HL-60 (cell line): ENCODE measurements at places on chromosomes 13 and 19.

DNA sequence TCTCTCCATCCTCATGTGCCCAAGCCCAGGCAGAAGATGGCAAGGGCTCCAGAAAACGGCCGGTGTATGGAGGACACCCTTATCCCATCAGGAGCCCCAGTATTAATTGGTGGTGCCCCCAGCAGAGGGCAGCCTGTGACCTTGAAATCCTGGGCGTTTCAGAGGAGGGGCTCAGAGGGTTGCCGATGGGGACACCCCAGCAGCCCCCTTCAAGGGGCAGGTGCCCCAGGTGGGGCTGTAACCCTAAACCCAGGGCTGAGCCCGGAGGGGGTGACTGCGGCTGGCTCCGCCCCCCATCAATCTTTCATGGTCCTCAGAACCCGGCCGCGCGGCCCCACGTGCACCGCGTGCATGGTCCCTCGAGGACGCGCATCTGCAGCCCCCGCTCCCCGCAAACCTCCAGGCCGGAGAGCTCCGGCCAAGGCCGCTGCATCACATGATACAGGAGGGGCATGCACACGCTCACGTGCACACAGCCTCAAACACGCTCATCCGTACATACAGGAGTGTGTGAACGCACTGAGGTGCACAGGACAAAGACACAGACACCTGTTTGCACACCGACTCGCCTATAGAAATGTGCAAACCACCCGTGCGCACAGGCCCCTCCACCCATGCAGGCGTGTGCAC, 949 bp downstream of the RAB3A start:
- DNase-seq, result peak; percentile 21

GRCh38 chr19:41297628-41298347, 12.2 kb upstream of the CCDC97 start:
- no peak for DNase-seq

DNA sequence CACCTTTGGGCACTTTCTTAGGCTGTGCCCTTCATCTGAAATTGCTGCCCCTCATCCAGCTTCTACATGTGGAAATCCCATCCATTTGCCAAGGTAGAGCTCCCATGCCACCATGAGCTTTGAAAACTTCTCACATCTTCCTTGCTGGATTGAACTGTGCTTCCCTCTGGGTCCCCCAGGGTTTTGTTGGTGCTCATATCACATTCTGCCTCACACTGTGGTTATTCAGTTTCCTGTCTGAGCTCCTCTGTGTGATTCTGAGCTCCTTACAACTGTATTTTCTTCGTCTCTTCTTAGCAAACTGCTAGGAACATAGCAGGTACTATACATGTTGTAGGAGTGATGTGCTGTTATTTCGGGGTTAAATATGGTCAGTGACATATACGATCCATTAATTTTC, 74.9 kb upstream of the KL start:
- DNase-seq, result no peak

- no peak for DNase-seq
Measured at GRCh38 chr13:95233026-95233635, 68.1 kb downstream of the ABCC4 start.

DNA sequence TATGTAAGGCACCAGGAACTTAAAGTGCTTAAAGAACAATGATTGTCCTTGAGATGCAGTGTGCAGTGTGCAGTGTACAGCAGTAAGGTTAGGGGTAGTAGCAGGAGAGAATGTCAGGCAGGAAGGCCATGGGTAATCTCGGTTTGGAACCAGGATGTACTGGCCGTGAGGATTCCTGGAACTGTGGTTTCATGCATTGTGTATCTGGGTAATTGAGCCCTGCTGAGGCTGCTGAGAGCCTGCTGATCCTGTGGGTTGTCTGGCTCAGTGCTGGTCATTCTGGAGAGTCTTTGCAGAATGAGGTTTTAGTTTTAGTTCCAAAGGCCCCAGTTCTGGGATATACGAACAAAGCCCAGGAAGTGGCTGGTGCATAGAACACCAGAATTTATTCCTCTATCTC, 71.0 kb downstream of the ZNF568 start:
- DNase-seq, result no peak

DNA sequence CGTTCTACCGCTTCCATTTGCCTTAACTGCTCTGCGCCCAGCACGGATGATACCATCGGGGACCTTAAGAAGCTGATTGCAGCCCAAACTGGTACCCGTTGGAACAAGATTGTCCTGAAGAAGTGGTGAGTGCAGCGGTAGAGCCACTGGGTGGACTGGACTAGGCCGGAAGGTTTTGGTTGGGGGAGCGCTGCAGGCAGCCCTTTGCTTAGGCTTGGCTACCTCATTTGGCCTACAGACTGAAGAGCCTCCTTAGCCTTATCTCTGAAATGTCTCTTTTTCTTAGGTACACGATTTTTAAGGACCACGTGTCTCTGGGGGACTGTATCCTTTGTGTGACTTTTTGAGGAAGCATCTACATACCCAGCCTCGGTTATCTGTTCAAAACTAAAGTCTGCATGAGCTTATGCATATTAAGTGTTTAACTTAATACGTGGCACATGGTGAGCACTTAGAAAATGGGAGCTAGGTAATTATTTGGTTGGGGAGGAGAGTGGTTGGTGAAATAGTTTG, 889 bp downstream of the UBL5 start:
- no peak for DNase-seq

GRCh38 chr13:63741029-63741813, 2325.6 kb upstream of the PCDH20 start:
- no peak for DNase-seq

- DNase-seq, result no peak
Measured at GRCh38 chr13:47241446-47241845, 344.6 kb upstream of the HTR2A start.

DNA sequence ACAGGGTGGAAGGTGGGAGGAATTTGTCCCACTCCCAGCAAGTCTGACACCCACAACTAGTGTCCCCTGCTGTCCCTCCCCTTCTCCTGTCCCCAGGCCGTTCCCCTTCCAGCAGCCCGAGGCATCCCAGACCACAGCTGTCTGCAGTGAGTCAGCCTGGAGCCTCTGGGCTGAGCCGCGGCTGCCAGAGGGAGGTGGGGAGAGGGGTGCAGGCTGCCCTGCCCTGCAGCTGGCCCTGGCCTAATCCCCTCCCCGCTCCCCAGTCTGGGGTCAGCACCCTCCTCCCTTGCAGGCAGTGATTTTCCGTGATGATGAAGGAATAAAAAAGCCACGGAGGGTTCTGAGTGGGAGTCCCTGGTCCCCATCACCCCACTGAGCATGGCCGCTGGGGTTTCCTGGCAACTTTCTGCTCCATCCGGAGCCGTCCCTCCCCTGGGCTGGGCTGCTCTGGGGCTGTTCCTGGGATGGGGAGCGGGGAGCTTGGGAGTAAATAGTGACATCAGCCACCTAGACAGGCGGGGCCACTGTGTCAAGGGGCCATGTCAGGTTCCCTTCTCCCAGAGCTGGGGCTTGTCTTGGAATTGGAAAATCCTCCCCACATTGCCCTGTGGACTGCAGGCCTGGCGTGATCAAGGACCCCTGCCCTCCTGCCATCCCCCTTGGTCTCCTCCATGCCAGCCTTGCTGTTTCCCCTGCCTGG, 16.8 kb downstream of the SPC24 start:
- no peak for DNase-seq

DNA sequence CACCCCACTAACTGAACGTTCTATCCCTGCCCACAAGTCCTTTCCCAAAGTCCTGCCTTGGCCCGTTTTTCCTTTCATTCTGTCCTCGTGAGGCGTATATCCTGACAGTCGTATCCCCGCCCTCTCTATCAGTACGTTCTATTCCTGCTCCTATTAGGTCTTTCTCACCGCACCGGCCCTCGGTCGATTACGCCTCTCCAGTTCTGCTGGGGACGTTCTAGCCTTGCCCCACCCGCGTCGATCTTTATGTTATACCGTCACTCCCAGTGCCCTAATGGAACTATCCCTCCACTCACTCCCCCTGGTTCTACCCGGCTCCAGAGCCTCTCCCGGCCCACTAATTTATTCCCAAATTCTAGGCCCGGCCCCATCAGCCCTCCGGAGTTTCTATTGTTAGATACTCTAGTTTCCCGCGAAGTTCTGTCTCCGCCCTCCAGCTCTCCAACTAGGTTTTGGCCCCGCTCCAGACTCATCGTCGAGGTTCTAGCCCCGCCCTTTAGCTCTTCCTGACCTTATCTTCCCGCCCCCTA, 2.0 kb downstream of the PLAUR start:
- DNase-seq, result no peak

DNA sequence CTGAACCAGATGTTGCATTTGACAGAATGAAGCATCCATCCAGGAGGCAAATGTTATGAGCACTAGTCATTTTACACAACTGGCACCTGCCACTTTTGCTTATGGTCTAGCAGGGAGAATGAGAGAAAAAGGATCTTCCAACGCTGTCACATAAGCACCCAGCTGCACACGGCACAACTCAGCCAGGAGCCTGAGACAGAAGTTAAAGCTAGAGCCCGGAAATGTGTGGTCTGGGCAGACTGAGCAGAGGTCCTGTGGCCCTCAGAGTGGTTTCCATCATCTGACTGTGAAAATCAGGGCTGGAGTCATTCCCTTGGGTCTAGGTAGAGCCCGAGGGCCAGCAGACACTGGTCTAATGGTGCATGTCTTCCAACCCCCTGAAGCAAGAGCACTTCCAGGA, 78.4 kb upstream of the XPO4 start:
- no peak for DNase-seq

DNA sequence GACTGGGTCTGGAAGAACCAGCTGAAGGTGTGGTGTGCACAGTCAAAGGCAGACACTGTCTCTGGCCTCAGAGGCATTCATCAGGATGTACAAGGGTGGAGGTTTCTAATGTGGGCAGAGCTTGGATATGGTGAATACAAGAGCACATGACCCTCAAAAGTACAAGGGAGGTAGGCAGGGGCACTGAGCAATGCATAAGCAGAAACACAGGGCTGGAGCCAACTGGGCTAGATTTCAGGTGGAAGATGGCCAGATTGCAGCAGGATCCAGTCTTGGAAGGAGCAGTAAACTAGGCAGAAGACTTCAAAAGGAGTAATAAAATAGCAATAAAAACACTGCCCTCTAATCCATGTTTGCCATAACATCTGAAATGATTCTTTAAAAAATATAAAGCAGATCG, 417.1 kb downstream of the OLFM4 start:
- no peak for DNase-seq

DNA sequence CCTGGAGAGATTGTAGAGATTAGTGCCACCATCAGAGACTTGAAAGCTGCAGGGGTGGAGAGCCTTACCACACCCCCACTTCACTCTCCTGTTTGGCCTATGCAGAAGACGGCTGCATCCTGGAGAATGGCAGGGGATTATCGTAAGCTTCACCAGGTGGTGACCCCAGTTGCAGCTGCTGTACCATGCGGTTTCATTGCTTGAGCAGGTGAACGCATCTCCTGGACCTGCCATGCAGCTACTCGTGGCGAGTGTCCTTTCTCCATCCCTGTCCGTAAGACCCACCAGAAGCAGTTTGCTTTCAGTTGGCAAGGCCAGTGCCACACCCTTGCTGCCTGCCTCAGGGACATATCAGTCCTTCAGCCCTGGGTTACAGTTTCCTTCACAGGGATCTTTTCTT, 21.2 kb downstream of the PPP5C start:
- DNase-seq, result no peak
